ENCODE measurements at places on chromosomes 2 and 18. TPM values are rescaled to one million over a fixed set of nuclear protein-coding genes. Genes with fewer than 3 reads are reported as not detected.

DAW1 gene
- total RNA-seq: not detected

FEV gene
- total RNA-seq: not detected

PPP4R1 gene
- 54.7 TPM for total RNA-seq

GRP gene
- not detected for total RNA-seq

PPP1R7 gene
- 53.4 TPM for total RNA-seq

Data from T-cell (primary cell).